Activated CD4-positive, alpha-beta T cell treated with anti-CD3 and anti-CD28 coated beads, Interleukin-2, amount 10 ng/mL, durations not matched to agents 24 days and 14 days (primary cell): ENCODE measurements at places on chromosomes 13 and 19. TPM values are rescaled to one million over a fixed set of nuclear protein-coding genes. Genes with fewer than 3 reads are reported as not detected.

DNA sequence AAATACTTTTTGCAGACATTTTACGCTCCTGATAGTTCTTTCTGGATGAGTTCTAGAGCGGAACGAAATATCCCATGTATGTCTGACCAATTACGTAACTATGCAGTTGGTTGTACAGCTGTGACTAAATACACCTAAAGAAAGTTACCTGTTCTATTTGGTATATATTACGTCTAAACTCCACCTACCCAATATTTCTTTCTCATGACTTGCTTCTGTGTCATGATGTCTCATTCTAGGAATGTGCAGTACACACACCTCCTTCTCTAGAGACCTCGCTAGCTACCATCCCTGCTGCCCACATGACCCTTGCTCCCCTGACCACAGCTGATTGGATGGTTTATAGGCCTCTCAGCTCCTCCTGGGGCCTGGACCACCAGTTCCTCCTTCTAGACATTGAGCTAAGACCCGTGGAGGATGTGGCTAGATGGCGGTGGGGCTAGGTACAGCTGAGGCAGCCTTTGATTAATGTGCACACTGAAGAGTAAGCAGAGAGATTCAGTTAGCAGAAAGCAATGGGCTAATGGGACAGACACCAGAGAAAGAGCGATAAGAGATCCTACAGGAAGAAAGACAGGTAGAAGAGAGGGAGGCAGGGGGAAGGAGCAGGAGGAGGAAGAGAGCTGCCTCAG lies 422.1 kb downstream of the COG6 start:
- DNase-seq: no peak

- DNase-seq: no peak
These were observed 133.8 kb downstream of the RXFP2 start for GRCh38 chr13:31873145-31873544.

DNA sequence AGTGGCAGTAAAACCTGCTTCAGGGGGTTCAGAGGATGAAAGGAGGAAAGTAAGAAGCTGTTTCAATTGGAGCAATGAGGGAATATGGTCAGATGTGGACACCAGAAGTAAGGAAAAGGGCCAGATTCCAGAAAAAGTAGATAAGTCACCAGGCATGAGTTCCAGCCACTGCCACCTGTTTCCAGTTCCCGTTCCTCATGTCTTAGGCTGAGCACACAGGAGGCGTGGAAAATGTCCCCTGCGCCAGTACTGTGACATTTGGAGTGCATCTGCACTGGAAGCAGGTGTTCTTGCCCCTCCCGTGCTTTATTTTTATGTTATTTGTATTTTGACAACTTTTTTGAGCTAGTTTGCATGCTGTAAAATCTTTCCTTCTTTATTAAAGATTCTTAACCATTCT lies 25.3 kb downstream of the LMO7 start:
- no peak for DNase-seq

- DNase-seq: no peak
These were observed 86.5 kb downstream of the TSHZ3 start for GRCh38 chr19:31262725-31263191.

FGF14 gene
- not detected in 2 replicates for total RNA-seq

DNA sequence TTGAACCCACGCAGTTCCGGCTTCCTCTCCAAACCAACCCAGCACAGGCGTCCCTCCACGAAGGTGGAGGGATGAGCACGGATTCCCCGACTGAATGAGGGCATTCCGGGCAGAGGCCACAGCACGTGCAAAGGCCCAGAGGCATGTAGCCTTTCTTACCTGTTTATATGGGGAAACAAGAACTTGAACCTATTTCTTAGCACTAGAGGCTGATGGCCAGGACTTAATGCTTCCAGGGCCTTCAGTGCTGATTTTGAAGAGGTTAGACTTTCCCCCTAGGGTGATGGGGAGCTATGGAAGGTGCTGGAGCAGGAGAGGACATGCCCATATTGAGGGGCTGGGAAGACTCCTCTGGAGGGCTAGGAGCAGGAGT lies 2.0 kb downstream of the MAST3 start:
- no peak for DNase-seq

GRCh38 chr13:90648497-90648896 lies 699.0 kb upstream of the MIR17HG start:
- DNase-seq: no peak

DNA sequence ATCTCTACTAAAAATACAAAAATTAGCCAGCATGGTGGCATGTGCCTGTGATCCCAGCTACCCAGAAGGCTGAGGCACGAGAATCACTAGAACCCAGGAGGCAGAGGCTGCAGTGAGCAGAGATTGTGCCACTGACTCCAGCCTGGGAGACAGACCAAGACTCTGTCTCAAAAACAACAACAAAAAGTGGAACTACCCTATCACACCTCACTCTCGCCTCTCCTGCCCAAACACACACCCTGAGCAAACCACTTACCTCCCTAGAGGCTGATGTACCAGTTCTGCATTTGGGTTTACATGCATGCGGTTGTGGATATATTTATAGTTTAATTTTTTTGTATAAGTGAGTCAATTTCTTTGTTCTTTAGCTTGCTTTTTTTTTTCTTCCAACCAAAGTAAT lies 7.7 kb upstream of the PTOV1 start:
- DNase-seq: no peak

GRCh38 chr19:41018736-41019290 lies 27.7 kb downstream of the CYP2B6 start:
- DNase-seq: no peak

GRCh38 chr19:51698296-51698695 lies 5.2 kb downstream of the SPACA6 start:
- DNase-seq: no peak

CACNA1A gene
- 0.28 and 0.38 TPM in 2 replicates for total RNA-seq

DNA sequence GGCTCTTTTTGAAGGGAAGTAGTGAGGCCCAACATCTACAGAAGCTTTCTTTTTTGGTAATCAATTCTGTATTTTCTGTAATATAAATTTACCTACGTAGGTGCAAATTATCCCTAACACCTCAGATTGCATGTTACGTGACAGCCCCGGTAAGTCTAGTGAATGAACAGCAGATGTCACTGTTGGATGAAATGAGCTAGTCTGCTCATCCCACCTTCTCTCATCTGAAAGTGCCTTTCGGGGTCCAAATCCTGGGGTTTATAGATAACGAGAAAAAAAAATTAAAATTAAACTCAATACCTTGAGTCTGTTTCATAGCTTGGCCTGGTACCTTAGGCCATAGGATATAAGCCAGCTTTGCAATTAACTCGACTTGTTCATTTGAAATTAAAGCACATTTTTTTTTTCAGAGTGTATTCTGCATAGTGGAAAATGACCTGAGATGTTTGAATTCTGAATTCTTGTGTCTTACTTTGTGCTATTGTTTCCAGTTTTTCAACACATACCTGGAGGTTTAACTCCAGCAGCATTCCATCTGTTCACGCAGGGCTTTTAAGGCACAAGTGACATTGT lies 548.2 kb downstream of the GPC5 start:
- DNase-seq: no peak
